ENCODE measurements at places on chromosomes 7 and 10.

GRCh38 chr7:15495170-15495569 lies 66.6 kb downstream of the AGMO start:
- no peak for DNase-seq

DNA sequence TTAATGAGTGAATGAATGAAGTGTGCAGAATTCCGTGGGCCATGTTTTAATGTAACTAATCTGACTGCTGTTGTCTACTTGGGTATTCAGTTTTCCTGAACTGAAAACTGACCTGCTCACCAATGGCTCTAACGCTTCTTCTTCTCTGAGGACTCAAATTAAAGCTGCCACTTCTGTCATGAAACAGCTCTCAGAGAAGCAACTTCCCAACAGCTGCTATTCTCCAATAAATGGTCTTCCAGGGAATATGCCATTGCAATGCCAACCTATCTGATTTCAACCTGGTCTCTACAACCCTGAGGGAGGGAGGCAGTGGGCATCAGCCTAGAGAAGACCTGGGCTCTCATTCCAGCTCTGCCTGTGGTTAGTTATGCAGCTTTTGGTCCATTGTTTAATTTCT lies 69.4 kb downstream of the FRMD4A start:
- DNase-seq, result no peak

DNA sequence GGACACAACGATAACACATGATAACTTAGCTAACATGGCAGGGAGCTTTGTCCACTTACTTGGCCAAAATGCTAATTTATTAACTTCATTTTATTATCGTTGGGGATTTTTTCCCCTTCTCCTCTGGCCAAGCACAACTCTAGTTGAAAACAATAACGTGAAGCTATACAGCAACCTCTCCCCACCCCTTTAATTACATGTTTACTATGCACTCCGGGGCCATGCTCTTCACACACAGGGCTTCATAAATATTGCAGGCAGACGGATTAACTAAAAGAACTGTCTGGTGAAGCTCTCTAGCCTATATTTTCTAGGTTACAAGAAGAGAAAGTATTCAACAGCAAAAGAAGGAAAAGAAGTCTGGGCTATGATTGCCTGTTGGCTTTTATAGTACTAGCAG lies 51.7 kb downstream of the XRCC2 start:
- no peak for DNase-seq

- no peak for DNase-seq
Observed at GRCh38 chr10:88913788-88914187, 33.7 kb downstream of the STAMBPL1 start.

GRCh38 chr10:15096661-15097010 lies 519 bp upstream of the RPP38 start:
- DNase-seq, result no peak

DNA sequence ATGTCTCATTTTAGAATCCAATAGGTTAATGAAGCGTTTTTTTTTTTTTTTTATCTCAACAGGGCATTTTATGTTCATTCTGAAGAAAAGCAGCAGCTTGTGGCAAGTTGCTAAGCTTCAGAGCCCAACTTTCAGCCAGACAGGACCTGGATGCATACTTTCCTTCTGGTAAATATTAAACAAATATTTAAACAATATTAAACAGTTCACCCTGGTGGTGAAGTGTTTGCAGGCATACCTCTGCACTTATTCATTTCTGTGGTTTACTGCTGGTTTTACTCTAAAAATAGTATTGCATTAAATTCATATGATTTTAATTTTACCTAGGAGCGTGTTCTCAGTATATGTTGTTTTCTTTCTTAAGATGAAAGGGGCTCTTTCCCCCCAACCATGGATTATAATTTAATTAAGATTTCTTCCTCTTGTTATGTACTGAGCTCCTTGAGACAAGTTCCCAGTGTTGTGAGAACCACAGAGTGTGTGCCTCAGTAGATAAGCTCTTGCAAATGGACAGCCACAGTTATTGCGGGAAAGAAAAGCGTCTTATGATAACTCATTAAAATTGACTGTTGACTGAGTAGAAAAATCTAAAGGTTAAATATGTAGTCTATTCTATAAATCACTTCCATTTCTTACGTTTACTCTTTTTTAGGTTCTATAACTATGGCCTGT lies 155.8 kb downstream of the MALRD1 start:
- DNase-seq, result no peak

DNA sequence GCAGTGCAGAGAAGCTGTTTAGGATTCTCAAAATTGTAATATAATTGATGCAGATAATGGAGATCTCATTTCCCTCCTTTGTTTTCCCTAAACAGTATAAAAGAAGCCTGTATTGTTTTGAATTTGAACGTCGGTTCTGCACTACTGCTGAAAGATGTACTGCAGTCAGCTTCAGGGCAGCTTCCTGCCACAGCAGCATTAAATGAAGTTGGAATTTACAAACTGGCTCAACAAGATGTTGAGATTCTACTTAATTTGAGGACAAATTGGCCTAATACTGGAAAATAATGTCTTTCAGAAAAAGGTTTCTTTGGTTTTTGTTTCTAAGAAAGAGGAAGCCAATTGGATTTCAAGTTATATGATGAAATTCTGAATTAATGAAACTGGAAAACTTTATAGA lies 14.3 kb downstream of the EFCAB10 start:
- DNase-seq, result no peak

DNA sequence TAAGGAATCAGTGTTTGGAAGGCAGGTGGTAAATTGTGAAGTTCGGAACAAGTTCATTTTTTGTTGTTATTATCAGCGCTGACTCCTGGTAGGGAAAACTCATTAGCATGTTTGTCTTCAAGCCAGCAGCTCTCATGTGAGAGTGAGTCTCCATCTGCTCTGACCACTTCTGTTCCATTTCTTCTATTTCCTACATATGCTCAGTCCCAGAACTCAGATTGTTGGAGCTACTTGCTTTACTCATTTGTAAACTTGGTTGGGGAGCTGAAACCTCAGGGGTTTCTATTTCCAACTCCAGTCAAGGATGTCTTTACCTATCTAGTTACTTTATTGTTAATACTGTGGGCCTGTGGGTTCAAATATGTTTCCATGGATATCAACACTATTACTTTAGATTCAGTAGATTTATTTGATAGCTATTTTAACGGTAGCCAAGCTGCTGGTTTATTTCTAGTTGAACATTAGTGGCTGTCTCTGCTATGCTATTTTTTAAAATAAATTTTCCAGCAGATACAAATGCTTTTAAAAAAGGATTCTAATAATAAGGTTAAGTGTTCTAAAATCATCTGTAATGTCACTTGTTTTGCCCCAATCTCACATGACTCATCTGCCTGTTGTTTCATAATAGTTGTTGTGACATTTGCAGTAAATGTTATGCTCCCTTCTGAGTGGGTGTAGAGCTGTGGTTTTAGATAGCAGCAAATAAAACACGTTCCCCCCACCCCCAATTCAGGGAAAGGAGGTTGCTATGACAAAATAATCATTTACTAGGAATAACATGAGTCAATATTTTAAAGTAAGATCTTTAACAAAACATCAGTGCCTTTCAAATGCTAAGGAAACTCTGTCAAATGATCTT lies 143.3 kb downstream of the HDAC9 start:
- peak; percentile 8 for DNase-seq

DNA sequence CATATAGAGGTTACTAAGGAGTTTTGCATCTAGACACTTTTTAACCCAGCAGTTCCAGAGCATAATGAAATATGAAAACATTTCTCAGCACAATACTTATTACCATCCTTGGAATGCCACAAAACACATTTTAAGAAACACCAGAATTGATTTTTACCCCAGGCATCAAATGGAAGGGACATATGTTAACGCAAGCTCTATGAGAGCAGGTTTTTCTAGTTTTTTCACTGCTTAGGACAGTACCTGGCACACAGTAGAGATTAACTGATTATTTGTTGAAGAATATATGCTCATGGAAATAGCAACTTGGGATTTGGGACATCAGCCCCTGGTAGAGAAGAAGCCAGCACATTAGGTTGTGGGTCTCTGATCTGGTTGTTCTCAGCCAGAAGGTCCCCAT lies 67.0 kb upstream of the ARID5B start:
- DNase-seq, result no peak

DNA sequence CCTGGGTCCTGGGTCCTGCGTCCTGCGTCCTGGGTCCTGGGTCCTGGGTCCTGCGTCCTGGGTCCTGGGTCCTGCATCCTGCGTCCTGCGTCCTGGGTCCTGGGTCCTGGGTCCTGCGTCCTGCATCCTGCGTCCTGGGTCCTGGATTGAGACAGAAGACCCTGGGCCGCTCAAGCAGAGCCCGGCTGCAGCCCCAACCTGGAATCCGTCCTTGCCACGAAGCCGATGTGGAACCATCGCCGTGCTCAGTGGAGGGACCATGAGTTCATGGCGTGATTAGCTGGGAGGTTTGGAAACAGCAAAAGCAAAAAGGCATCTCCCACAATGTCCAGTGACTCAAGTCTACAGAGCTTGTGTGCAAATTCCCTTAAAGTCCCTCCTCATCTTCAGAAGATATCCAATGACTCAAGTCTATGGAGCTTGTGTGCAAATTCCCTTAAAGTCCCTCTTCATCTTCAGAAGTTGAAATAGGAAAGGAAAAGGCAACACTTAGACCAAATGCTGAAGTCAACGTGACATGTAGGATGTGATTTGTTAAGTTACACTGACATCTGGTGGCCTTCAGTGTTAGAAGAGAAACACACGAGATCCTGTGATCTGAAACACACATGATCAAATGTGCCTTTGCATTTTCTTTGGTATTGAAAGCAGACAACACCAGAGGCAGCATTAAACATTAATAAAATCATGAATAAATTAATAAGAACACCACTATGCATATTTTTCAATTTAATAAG lies 179.9 kb downstream of the PTPRN2 start:
- DNase-seq, result no peak
